Cardiac muscle cell (in vitro differentiated cells and primary cell): ENCODE measurements at places on chromosomes 12 and 14. TPM values are rescaled to one million over a fixed set of nuclear protein-coding genes. Genes with fewer than 3 reads are reported as not detected.
A peak's percentile ranks its signal among the peaks of the same experiment; 100 is the strongest.

The COL2A1 gene
- 469 and 596 TPM in 2 replicates for total RNA-seq

The NUDT14 gene
- total RNA-seq = 33.2 and 41.3 TPM in 2 replicates

The MAP3K9 gene
- 7.4 and 10.9 TPM in 2 replicates for total RNA-seq

GRCh38 chr12:38638401-38638800, 267.0 kb downstream of the CPNE8 start:
- H3K27me3 ChIP-seq = no peaks in the 10 kb centered on the region
- H3K27ac ChIP-seq = no peak overlapping the region
- H3K36me3 ChIP-seq = no peaks in the 10 kb centered on the region
- no peak overlapping the region for H3K4me3 ChIP-seq
- no peaks in the 10 kb centered on the region for H3K4me1 ChIP-seq
- no peak for DNase-seq

GRCh38 chr14:68820999-68821683, 28.3 kb upstream of the ZFP36L1 start:
- H3K27me3 ChIP-seq = no peaks in the 10 kb centered on the region
- DNase-seq = no peak
- peaks cover 8% of the 10 kb centered on the region for H3K4me1 ChIP-seq

GRCh38 chr12:50016501-50017475, 8.5 kb downstream of the RACGAP1 start:
- DNase-seq = peak; percentile 14
- peaks cover 27% of the 10 kb centered on the region for H3K4me1 ChIP-seq
- H3K27me3 ChIP-seq = no peaks in the 10 kb centered on the region
- no peaks in the 10 kb centered on the region for H3K36me3 ChIP-seq
- no peak overlapping the region for H3K27ac ChIP-seq
